PC-9 (cell line): ENCODE measurements at places on chromosomes 13 and 19. TPM values are rescaled to one million over a fixed set of nuclear protein-coding genes. Genes with fewer than 3 reads are reported as not detected.

GRCh38 chr13:76833441-76833954 is 52.7 kb downstream of the KCTD12 start:
- DNase-seq, result no peak

Gene CYP4F3
- 57.6 and 70.7 TPM in 2 replicates for total RNA-seq

DNA sequence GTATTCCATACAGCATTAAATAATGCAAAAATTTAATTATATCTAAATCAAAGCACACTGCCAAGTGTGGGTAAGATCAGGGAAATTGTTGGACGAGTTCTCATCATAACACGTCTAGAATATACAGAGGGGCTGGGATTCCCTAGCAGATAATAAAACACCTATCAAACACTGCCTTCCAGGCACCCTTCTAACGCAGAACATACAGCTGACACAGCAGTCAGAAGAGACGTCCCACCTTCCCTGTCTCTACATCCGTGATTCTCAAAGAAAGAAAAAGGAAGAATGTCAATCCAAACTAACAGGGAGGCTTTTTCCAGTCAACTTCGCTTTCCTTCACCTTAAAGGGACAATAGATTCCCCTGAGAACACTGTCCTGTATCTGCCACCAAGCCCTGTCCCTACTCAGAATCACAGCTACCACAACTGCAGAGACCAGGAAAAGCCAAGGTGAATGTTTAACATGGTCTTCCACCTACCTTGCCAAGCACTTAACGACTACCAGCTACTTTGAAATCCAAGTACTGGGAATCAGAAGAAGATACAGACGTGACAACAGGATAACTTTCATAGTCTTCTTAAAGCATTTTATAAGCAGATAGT is 38.5 kb downstream of the TBC1D4 start:
- DNase-seq, result no peak

Gene SYNGR4
- total RNA-seq, result 1.3 and 2.1 TPM in 2 replicates

- no peak for DNase-seq
Measured at GRCh38 chr13:97573011-97573410, 139.0 kb downstream of the RAP2A start.

- DNase-seq, result no peak
Measured at GRCh38 chr19:33194532-33194885, 379 bp downstream of the LRP3 start.
